Fibroblast of skin of back (primary cell): ENCODE measurements at places on chromosomes 4 and X.

GRCh38 chr4:81756973-81757372 lies 285.3 kb upstream of the RASGEF1B start:
- DNase-seq, result no peak

DNA sequence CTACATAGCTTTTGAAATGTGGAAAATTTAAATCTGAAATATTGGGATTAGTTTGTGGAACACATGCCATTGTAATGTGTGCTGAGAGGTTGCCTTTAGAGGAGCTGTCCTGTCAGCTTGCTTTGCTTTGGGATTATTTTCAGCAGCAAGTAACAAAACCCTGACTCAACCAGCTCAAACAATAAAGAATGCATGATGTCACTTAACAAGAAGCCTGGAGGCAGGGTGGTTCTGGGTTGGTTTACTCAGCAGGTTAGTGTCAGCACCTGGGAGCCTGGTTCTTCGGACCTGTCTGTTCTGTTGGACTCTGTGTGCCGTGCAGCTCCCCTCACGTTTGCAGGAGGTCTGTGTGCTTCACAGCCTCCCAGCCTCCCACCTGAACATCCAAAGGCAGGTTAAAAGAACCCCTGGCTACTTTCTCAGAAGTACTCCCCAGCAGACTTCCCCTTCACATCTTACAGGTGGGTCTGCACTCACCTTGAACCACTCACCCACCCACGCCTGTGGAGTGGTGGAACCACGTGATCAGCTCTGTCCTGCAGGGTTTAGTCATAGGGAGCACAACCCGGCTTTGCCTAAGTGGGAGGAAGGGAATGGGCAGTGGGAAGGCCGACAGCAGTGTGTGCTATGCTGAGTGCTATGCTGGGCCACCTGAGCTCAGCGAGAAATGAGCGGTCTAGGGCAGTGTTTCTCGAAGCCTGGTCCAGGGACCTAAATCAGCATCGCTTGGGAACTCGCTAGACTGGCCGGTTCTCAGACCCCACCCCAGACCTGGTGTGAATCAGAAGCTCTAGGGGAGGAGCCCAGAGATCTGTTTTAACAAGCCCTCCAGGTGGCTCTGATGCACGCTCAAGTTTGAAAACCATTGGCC lies 20.4 kb downstream of the TMEM131L start:
- peak; percentile 90 for DNase-seq

DNA sequence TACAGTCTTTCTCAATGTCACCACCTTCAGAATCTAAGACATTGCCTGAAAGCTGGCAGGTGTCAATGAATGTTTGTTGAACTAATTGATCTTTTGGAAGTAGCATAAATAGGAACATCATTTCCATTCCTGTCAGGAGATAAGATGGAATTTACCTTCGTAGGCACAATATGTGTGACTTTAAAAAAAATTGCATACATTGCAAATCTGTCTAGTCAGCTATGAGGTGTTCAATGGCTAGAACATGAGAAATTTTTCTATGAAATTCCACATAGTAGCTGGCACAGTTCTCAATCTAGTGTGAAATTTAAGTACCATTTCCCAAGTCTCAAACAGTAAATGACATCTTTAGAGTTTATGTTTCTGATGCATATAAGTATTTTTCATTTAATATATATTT lies 10.3 kb downstream of the PAGE2 start:
- no peak for DNase-seq

- no peak for DNase-seq
These were observed 24.1 kb upstream of the SMIM10L2A start for GRCh38 chrX:135397652-135398051.

GRCh38 chr4:81404294-81404693 lies 67.4 kb downstream of the RASGEF1B start:
- DNase-seq, result no peak

GRCh38 chrX:56788717-56789122 lies 59.7 kb downstream of the NBDY start:
- no peak for DNase-seq

DNA sequence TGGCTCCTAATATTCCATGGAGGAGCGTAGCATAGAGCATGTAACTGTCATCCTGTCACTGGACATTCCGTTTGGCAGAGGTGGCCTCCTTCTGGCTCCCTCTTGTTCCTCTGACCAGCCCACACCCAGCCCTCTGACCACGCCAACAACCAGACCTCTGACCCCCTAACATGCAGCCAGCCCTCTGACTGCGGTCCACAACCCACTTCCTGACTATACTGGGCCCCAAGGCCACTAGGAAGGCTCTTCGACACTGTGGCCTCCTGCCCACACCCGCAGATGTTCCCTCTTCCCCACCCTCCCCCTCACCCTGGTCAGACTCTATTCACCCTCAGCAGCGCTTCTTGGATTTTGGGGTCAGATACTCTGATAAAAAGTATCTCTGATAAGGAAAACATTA lies 141.4 kb downstream of the EVC2 start:
- DNase-seq, result no peak

DNA sequence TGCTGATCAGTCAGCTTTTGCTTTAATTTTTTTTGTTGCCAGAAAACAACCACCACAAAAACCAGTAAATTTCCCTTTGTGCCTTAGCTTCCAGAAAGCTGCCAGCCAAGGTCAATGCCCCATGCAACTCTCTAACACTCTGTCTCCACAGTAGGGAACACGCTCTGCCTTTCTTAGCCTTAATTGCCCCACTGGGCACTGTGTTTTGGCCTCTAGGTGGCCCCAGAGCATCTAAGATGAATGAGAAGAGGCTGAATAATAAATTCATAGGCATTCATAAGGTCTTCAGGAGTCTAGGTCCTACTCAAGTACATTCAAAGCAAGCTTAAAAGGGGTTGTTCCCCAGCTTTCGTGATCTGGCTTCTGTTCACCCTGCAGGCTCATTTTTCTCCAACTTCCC lies 57.7 kb upstream of the PASD1 start:
- DNase-seq, result peak; percentile 2

DNA sequence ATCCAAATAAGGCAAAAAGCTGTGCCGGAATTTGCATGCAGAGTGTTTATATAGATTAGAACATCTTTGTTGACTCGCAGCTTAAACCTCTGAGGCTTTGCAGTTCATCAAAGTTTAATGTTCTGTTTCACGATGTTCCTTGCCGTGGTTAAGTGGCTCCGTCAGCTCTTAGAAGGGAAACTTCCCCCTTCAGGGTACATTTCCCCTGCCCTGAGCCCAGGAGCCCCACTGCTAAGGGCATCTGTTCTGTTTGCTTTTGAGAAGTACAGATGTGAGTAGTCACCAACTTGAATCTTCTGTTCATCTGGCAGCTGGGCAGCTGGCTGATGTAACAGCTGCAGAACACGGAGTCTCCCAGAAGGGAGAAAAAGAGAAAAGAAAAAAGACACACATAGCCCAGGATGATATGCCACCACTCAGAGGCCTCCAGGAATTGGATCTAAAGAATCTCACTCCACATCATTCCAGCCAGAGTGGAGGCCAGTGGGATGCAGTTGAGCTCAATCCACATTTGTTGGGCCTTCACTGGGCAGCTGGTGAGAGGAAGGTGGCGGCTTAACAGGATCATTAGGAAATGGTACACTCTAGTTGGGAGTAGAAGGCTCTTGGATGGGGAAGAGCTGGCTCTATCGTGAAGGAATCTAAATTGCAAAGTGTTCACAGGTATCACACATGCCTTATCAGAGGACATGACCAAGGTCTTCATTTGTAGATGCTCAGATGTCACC lies 178.7 kb upstream of the RBPJ start:
- DNase-seq, result peak; percentile 65

GRCh38 chr4:7654550-7655445 lies 220.1 kb upstream of the PSAPL1 start:
- DNase-seq, result no peak

DNA sequence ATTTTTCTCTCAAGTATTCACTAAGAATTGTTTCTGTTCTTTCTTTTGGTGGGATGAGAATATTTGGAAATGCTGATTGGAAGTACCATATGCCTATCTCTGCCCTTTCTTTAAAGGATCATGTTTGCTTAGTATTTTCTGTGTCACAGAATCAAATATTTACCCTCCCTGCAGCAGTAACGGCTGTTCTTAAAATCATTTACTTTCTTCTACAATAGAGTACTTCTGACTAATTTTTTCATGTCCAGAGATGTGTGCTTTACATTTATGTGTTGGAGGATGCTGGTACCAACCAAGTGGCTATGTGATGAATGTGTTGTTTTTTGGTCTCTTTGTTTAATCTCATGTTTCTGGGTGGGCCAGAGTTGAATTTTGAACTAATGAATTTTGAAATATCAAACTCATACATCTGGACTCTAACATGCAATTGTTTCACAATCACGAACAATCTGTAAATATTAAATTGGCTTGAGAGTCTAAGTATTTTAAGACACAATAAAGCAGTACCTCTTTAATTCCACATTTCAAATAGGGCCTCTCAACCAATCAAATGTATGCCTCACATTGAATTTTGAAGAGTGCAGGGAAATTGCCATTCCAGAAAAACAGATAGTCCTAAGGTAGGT lies 59.4 kb upstream of the ARSJ start:
- DNase-seq, result no peak

GRCh38 chr4:80072228-80072743 lies 743 bp downstream of the ANTXR2 start:
- peak; percentile 29 for DNase-seq
